ENCODE measurements at places on chromosomes 7 and 10.

- DNase-seq, result no peak
Observed at GRCh38 chr7:122412441-122412840, 107.9 kb upstream of the FEZF1 start.

DNA sequence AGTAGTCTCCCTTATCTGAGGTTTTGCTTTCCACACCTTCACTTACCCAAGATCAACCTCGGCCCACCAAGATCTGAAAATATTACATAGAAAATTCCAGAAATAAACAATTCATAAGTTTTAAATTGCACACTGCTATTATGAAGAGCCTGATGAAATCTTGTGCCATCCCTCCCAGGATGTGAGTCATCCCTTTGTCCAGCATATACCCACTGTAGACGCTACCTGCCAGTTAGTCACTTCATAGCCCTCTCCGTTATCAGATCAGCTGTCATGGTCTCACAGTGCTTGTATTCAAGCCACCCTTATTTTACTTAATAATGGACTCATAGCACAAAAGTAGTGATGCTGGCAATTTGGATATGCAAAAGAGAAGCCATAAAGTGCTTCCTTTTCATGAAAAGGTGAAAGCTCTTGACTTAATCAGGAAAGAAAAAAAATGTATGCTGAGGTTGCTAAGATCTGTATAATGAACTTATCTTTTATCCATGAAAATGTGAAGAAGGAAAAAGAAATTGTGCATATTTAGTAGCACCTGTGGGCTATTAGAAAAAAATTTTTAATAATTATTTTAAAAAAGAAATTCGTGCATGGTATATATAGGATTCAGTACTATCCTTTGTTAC lies 9.8 kb upstream of the MRPS16 start:
- peak; percentile 77 for DNase-seq

DNA sequence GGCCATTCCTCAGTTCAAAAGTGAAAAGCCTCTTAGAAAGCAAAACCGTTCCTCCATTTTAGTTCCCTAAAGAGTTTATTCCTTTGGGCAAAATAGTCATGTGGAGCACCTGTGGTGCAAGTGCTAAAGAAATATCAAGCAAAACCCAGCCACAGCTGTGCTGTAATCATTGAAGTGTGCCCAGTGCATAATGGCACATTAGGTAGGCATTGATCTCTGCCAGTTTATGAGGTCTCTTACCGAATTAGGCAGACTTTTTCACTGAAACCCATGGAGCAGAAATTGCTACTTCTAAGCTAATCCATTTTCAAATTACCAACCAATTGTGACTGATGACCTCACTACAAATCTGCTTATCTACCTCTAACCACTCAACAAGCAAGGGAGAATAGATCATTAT lies 97.2 kb upstream of the SEMA3A start:
- no peak for DNase-seq

GRCh38 chr7:727104-727805 lies at the start of gene PRKAR1B:
Gene PRKAR1B, minus strand, starts transcription at chr7:727281. Its CDS starts 15,776 bp downstream, at chr7:711505.
- DNase-seq, result peak; percentile 38

- DNase-seq, result no peak
Observed at GRCh38 chr7:102935450-102936115, 22.8 kb downstream of the LRRC17 start.

DNA sequence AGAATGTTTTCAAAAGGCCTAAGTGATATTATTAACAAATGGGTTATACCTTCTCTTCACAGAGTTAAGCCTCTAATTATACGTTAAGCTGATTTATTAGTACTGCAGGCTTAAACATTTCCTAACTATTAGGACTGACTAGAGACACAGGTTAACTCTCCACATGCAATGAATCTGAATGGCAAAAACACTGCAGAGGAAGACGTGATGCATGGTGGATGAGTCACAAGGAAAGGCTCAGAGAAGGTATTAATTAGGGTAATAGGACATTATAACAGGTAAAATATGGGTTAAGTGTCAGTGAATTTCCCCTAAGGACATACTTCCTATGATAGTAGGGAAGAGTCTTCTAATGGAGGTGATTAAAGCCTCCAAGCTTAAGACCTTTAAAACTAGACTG lies 24.7 kb upstream of the SEM1 start:
- no peak for DNase-seq

GRCh38 chr10:122786269-122786668 lies 59.4 kb downstream of the CUZD1 start:
- no peak for DNase-seq

DNA sequence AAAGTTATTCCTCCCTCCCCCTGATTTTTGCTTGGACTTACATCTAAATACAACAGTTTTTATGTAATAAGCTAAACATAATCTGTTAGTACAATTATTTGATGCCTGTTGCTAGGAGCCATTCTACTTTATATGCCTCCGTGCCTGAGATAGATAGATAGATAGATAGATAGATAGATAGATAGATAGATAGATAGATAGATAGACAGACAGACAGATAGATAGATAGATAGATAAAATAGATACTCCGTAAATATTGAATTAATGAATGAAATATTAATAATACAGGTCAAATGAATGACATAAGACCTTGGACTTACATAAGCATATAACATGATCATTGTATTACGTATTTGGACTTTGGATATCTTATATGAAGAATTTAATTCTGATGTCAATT lies 23.0 kb downstream of the NET1 start:
- no peak for DNase-seq

GRCh38 chr10:27513451-27514191 lies 9.5 kb downstream of the RAB18 start:
- DNase-seq, result no peak

DNA sequence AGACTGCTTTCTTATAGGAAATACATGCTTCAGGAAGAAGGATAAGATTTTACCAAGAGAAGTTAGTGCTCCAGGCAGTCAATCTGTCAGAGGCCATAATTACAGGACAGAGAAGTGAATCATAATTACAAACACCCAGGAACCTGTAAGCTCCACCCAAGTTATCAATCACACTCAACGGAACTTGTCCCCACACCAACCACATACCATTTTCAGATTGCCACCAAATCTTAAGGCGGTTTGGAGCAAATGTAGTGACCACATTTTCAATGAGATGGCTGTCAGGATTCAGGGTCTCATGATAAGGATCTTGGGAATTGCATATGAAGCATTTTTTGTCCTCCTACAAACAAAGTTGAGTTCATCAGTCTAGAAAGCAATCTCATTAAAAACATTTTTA lies 4.8 kb downstream of the LAMB1 start:
- DNase-seq, result no peak

DNA sequence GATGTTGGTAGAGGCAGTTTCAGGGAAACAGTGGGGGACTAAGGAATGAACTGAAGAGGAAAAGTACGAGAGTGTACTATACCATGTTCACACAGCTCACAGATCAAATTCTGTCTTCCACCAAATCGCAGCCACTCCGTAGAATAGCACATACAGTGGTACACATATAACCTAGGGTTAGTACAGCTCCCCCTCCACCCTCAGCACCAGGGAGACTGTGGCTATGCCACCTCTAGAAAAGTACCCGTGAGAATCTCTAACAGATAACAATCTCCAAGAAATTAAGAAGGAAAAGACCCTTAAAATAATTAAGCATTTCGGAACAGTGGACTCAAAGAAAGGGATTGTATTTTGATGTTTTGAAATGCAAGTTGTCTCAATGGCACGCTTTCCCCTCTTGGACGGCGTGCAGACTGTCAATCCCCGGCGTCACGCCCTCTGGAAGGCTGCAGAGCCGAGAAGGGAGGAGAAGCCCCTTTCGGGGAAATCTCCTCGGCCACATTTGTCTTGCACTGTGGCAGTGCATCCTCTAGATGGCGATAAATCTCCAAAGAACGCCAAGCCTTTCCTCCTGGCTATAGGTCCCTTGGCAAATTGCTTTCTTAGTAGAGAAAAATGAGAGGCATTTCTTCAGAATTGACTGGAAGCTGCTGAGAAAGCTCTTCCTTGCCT lies 345.0 kb downstream of the REEP3 start:
- peak; percentile 56 for DNase-seq

DNA sequence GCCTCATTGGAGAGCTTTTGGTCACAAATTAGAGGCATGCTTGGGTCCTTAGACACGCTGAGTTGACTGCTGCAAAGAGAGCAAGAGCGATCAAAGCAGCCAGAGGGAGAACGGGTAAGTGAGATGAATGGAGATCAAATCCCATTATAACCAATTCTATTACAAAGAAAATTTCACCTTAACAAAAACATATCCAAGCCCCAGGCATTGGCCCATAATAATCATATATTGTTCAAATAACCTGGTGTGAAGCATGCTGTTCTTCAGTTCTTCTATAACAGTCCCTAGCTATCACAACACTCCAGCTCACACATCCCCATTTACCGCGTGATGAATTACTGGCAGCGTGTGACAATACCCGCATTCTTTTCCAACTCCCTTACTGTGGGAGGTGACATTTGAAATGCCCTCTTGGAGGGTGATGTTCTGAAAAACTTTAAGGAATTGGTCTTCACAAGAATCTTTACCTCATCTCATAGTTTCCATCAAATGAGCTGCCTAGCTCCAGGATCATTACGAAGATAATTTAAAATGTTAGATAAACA lies 156.1 kb upstream of the PLXNA4 start:
- DNase-seq, result no peak

DNA sequence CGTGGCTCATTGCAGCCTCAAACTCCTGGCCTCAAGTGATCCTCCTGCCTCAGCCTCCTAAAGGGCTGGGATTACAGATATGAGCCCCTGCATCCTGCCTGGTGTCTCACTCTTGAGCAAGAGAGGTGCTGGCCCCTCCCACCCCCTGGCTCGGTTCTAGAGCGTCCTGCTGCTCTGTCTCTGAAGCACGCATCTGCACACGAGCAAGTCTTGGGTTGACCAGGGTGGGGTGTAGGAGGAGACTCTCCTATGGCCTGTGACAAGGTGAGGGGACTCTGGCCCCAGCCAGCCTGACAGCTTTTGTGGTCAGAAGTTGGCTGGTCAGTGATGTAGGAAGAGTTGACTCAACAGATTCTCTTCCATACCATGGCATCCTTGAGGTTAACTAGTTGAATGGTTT lies 110.7 kb upstream of the CARD11 start:
- DNase-seq, result no peak

GRCh38 chr7:100120733-100121036 lies 1.3 kb downstream of the CNPY4 start:
- DNase-seq, result no peak

DNA sequence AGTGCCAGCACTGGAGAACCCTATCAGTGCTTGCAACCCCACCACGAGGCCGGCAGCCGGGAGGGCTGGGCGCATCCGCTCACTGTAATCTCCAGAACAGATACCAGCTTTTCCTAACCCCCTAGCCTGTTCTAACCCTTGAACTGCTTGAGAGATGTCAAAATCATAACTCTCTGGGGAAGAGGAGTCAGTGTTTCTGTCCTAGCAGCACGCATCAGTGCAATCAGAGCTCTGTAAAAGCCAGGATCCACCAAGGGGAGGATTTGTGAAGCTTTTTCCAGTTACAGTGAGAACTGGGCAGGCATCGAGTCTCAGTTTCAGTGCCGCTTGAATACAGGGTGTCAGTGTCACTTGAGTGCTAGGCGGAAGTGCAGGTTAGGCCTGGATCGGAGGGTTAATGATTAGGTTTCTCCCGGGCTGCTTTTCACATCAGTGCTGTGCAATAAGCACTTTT lies 104.5 kb upstream of the INSYN2A start:
- no peak for DNase-seq

DNA sequence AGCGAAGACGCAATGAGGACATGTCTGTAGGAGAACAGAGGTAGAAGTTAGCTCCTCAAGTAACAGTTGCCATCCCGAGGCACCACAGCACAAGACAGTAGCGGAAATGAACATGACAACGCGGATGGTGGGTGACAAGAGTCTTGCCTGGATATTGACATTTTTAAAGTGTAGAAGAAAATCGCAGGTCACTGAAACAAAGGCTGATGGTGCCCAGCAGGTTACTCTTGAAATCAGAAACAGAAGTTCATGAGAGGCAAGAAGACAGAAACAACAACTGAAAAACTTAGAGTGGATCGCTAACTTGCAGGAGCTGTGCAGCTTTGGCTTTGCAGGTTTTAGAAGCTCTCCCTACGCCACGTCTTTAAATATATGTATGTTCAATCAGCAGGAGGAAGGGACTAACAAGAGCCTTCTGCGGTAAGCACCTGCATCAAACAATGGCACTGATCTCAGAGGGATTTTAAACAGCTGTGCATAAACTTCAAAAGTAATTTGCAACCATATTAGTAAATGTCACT lies 1.8 kb downstream of the PRKCQ start:
- DNase-seq, result no peak

DNA sequence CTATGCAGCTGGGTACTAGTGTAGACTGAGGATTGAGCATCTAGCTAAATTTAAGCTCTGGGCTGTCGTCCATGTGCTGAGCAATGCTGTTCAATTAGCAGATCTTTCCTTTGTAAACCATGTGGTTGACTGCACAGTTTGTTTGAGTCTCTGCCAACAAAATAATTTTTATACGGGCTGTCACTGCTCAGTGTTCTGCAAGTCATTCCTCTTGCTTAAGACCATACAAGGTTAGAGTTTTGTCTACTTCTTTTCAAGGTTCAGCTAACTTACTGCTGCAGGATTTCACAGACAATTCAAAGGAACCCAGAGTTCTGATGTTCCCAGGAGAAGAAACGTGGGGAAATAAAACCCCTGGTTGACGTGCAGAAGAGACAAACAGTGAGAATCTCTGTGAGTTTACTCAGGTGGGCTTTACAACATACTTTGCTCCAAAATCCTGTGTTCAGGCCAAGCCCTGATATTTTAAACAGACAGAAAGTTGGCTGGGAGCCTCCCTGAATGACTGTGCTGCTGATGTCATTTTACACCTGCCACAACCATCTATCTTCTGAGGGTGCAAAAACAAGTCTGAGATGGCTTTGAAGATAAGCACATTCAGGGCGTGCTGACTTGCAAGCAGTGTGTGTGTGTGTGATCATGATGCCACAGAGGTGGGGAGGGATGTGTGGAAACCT lies 177.1 kb upstream of the SVIL start:
- peak; percentile 91 for DNase-seq

DNA sequence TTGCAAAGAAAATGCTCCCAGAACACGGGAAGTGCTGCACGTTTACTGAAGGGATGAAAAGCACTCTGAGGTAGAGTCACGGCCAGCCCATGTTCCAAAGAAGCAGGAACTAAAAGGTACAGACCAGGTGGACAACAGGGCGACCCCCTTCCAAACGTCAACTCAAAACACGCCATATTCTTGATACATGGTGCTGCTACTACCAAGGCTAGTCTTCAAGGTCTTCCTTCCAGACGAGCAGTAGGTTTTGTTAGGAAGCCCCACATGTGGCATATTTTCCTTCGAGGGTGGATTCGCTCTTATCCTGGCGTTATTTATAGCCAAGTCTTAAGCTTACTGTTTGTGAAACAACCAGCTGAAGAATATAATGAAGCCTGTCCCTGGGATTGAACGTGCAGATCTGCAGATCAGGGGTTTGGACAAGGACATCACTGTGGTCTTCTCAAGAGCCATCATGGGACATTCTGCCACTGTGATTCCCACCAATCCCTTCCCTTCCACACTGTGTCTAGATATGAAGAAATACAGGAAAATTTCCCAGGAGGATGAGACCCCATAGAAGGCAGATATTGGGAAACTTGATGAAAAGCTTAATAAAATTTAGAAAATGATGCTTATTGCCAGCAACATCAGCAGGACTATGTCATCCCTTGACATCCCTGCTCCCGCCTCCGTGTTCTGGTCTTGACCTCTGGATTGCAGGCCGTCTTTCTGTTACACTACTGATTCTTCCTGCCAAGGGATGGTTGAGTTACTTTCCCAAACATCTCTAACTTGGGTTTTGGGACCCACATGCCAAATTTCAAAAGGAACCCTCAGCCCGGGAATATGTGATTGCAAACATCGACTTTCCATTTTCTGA lies 734.4 kb downstream of the PARD3 start:
- no peak for DNase-seq

GRCh38 chr7:47671358-47671757 lies 89.4 kb upstream of the TNS3 start:
- DNase-seq, result no peak

- DNase-seq, result no peak
Observed at GRCh38 chr7:45579391-45579801, 5.2 kb downstream of the ADCY1 start.
